ENCODE measurements at places on chromosomes 13 and 19.

GRCh38 chr19:56538761-56539263 is at the start of gene ZFP28:
Gene ZFP28 (plus strand): TSS chr19:56538948. CDS start chr19:56539019, 71 bp downstream.
- peak; percentile 87 for DNase-seq

GRCh38 chr13:56924401-56924800 is 216.3 kb upstream of the PRR20A start:
- no peak for DNase-seq

DNA sequence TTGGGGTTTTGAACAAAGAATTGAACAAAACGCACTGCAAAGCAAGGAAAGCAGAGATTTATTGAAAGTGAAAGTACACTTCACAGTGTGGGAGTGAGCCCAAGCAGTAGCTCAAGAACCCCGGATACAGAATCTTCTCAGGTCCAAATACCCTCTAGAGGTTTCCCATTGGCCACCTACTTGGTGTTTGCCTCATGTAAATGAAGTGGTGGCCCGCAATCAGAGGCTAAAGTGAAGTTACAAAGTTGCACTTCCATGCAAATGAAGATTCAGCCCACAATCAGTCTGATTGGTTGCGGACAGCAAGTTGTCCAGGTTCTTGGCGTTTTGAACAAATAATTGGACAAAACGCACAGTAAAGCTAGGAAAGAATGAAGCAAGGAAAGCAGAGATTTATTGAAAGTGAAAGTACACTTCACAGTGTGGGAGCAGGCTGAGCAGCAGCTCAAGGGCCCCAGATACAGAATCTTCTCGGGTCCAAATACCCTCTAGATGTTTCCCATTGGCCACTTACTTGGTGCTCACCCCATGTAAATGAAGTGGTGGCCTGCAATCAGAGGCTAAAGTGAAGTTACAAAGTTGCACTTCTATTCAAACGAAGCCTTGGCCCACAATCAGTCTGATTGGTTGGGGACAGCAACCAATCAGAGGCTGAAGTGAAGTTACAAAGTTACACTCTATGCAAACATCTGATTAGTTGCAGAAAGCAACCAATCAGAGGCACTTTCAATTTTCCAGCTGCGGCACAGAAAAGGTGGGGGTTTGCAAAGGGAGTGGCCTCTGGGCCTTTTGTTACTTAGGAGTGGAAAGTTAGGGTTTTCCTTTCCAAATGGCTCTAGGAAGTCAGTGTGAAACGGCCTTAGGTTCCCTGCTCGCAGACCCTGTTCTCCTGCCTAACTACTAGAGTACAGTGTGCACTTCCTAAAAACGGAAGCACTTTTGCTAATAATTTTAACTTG is 4.8 kb upstream of the TM9SF2 start:
- peak; percentile 91 for DNase-seq

- peak; percentile 67 for DNase-seq
These were observed 1.3 kb upstream of the LRCH1 start for GRCh38 chr13:46551410-46552302.

DNA sequence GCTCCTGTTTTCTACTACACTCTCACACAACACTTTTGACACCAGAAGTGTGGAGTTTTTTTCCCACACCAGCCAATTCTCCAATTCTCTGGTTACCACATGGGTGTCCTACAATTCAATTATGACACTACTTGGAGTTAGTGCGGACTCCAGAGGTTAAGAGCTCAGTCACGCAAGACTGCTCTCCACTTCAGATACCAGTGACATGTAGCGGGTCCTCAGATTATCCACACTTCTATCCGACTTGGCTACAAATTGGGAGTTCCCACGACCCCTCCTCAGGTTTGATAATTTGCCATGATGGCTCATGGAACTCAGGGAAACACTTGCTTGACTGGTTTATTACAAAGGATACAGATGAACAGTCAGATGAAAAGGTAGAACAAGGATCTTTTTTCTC is 32.9 kb downstream of the PAN3 start:
- no peak for DNase-seq

- no peak for DNase-seq
These were observed 9.9 kb downstream of the CCDC124 start for GRCh38 chr19:17942582-17943273.

GRCh38 chr19:47687906-47688305 is 25.3 kb upstream of the EHD2 start:
- DNase-seq = no peak

- DNase-seq = no peak
These were observed 33.5 kb upstream of the ITM2B start for GRCh38 chr13:48199404-48199946.

- no peak for DNase-seq
These were observed 68.8 kb downstream of the CHST8 start for GRCh38 chr19:33690378-33691029.

DNA sequence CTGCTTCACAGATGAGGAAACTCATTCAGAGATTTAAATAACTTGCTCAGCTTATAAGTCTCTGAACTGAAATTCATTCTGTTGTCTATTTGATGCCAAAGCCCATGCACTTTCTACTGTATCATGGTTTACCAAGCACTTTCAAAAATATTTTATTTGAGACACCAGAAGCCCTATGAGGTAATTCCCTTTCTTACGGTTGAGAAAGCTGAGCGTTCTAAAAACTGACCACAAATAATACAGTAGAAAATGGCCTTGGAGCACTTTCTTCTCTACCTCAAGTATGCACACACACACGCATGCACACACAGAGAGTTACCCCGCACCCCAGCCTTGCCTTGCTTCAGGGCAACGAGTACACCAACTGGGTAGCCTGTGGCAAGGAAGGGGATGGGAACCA is 228.5 kb downstream of the RFC3 start:
- DNase-seq = no peak

DNA sequence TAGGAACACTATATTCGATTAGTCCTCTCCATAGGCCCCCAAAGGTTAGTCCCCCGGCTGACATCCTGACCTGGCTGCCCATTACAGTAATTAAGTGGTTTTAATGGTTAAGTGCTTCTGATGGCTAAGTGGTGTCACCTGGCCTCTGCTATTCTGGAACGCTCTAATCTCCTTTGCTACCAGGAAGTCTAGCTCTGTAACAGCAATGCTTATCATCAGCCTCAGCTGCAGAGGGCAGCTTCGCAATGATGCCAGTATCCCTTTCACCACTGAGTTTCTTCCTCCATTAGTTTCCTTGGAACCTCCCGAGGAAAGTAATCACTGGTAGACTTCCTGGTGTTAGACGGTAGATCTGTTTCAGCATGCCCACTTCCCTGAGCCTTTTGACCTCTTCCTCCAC is 8.6 kb upstream of the RNF6 start:
- no peak for DNase-seq

- DNase-seq = no peak
These were observed 23.5 kb downstream of the NFIC start for GRCh38 chr19:3389876-3390371.

GRCh38 chr19:50916069-50916468 is 4.9 kb upstream of the KLK4 start:
- no peak for DNase-seq

GRCh38 chr13:31043957-31044356 is 111.5 kb downstream of the TEX26 start:
- DNase-seq = no peak

DNA sequence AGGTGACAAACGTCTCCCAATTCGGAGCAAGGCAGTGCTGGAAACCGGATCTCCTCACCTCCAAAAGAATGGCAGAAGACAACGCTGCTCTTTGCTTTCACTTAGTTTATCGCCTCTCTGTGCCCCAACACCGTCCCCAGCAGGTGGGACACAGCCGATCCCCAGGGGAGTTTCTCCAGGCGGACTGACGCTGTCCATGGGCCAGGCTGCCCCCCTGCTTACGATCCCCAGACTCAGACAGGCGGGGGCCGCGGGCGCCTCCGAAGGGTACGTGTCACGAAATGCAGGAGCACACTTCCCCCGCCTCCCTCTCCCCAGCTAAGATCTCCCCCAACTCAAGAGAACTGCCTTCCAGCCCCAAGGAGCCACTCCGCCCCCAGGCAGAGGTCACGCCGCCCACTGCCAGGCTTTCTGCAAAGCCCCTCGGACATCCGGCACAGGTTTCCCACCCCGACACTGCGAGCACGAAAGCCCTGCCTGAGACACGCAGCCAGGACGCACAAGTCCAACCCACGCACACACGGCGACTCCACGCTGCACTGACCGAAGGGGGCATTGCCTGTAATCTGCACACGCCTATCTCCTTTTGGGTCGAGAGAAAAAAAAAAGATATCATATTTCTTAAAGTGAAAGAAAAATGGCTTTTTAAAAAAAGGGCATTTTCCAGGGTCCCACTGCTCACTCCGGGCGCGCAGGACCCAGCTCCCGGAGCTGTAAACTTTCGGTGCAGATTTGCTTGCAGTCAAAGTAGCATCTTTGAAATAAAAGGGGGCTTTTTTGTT is 2.0 kb downstream of the SPRY2 start:
- DNase-seq = no peak

DNA sequence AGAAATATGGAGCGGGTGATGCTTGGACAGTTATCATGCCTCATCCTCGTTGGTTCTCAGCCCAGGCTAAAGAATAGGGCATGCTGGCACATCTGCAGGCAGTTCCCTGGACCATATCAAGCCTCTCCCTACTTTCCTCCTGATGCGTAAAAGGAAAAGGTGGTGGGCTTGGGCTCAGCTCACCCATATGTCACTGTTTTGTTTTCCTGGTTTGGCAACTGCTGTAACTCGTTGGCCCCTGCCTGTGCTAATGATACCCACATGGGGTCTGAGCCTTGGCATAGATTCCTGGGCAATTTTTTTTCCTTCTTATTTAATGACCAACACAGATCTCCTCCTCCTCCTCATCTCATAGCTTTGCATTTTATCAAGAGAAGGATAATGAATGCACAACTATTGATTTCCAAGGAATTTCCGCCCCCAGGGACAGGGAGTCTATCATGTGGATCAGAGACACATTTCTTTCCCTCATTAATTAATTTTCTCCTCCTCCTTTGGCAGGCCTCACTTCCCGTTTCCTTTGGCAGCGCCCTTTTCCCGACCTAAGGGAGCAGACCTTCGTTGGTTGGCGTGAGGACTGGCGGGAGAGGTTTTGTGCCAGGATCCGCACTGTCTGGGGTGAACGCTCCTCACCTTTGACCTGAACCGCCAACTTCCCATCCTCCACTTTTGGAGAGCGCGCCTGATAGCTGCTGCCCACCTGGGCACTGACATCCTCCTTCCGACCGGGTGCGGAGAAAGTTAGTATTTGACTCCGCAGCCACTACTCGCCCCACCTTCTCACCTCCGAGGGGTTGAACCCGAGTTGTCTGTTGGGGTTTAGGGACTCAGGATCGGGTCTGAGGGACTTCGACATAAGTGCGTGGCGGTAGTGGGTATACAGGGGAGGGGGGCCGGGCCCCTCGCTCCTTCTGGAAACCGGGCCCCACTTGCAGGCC is 3.4 kb upstream of the POU4F1 start:
- no peak for DNase-seq

DNA sequence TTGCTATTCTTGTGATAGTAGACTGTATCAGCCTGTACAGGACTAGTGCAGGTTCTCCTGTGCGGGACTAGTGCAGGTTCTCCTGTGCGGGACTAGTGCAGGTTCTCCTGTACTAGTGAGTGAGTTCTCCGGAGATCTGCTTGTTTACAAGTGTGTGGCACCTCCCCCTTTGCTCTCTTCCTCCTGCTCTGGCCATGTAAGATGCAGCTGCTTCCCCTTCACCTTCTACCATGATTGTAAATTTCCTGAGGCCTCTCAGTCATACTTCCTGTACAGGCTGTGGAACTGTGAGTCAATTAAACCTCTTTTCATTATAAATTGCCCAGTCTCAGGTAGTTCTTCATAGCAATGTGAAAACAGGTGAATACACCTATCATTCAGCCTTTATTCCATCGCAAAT is 289.6 kb downstream of the TEX29 start:
- DNase-seq = no peak

DNA sequence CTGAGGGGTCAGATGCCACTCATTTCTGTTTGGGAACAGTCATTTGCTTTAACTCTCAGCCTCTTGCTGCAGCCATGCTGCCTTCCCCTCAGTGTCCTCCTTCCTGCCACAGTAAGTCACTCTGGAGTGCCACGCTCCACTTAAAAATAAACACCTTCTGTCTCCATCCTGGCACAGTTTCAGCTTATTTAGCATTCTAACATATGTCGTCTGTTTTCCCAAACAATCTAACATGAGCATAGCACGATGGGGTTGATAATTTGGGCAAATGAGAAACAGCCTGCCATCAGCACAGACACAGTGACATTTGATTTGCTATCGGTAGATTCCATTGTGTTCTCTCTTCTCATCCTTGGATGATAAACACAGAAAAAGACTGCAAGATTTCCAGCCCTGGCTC is 768.6 kb downstream of the UQCRFS1 start:
- no peak for DNase-seq

DNA sequence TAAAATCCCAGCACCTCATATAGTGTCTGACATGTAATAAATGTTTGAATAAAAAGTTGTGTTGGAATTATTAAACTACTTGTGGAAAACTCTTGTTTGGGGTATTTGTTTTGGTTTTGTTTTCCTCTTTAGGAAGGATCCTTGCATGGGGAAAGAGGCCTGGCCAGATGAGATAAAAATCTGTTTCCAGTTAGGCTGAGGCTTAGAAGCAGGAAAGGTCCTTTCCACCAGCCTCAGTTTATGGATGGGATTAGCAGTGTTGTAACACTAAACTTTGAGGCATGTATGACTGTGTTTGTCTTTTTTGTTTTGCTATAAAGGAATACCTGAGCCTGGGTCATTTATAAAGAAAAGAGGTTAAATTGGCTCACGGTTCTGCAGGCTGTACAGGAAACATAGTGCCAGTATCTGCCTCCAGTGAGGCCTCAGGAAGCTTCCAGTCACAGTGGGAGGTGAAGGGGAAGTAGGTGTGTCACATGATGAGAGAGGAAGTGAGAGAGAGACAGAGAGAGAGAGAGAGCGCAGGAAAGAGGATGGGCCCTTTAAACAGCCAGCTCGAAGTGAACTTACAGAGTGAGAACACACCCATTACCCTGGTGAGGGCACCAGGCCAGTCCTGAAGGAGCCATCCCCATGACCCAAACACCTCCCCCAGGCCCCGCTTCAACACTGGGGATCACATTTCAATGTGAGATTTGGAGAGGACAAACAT is 21.6 kb downstream of the SPATA13 start:
- DNase-seq = no peak

- no peak for DNase-seq
These were observed 202.7 kb downstream of the SHISA2 start for GRCh38 chr13:25848812-25849745.

DNA sequence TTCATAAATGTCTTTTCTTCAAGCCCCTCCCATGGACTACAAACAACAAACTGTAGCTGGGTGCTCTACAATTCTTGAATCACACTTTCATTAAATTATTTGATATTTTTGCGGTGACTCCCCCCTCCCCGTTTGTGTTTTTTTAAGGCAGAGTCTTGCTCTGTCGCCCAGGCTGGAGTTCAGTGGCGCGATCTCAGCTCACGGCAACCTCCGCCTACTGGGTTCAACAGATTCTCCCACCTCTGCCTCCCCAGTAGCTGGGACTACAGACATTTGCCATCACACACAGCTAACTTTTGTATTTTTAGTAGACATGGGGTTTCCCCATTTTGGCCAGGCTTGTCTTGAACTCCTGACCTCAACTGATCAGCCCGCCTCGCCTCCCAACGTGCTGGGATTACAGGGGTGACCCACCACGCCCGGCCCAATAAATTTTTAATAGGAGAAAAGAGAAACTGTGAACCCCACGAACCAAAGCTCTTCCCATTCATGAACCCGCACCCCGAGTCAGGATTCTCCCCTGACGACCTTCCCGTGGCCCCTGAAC is 703 bp downstream of the ZNF506 start:
- DNase-seq = no peak

Data from GDM1 (cell line).